Stimulated activated CD4-positive, alpha-beta T cell treated with anti-CD3 and anti-CD28 coated beads, Interleukin-4, amount 100 ng/mL, for 24 hours (primary cell): ENCODE measurements at places on chromosomes 4 and X.
A peak's percentile ranks its signal among the peaks of the same experiment; 100 is the strongest.

GRCh38 chr4:89703829-89704590, 133.0 kb downstream of the SNCA start:
- DNase-seq = no peak

DNA sequence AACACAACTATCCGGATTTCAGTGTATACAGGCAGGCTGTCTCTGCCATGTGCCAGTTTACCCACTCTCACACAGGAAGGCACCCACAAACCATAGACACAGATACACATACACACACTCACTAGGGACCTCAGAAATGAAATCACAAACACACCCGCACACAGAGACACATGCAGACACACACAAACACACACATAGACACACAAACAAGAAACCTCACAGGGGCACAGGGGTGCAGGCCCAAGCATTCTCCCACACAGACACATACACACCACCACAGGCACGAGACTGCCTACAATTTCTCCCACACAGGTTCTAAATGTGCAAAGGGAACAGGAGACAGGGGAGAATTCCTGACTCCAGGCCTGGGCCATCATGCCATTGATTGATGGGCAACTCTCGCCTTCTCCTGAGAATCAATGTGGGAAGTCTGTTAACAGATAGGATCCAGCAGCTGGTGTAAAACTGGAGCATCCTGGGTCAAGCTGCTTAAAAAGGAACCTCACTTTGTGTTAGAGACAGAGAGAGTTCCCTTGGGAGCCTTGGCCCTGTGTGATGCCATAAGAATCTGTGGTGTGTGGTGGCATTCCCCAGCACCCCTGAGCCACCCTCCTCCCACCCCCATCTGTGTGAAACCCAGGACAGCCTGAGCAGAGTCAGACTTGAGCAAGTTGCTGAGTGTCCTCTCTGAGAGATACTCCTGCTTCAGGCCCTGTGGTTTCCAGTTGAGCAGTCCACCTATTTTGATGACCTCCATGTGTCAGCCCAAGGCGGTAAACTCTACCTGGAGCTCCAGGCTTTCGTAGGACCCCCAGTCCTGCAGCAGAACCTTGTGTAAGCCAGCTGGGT, 33.9 kb downstream of the NBDY start:
- DNase-seq = no peak

DNA sequence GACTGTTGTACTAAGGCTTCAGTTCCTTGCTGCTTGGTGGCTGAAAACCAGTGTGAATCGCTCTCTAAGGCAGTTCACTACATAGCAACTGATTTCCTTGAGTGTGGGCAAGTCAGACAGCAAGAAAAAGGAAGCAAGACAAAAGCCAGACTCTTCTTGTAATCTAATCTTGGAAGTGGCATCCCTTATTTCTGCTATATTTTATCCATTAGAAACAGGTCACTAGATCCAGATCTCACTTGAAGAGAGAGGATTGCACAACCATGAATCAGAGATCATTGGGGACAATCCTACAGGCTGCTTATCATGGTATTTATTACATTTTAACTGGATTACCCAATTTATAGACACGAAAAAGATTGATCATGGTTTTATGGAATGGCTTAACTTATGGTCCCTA, 684.5 kb downstream of the GRID2 start:
- DNase-seq = no peak

- peak; percentile 78 for DNase-seq
Measured at GRCh38 chrX:153953342-153953830, 8.9 kb upstream of the RENBP start.

GRCh38 chr4:185846505-185847150, 34.6 kb upstream of the SORBS2 start:
- no peak for DNase-seq
